GM23248 (cell line): ENCODE measurements at places on chromosomes 2 and 18.
A peak's percentile ranks its signal among the peaks of the same experiment; 100 is the strongest.

- no peak for DNase-seq
Observed at GRCh38 chr2:108200569-108200968, 39.2 kb upstream of the SULT1C3 start.

DNA sequence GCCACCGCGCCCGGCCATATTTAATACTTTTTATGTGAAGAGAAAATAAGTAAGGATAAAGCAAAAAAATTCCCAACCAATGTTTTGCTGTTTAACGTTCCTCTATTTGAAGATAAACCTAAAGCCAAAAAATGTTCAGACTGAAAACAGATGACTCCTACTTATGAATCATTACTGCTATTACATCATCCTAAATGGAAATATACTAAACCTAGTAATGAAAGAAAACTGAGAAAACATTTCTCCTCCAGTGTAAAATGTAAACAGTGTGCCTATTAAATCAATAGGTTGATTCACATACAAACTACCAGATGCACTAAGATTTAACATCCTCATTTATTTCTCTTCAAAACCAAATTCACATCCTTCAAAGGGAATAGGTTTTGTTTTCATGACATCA lies 43.5 kb downstream of the CWC22 start:
- DNase-seq = peak; percentile 78

DNA sequence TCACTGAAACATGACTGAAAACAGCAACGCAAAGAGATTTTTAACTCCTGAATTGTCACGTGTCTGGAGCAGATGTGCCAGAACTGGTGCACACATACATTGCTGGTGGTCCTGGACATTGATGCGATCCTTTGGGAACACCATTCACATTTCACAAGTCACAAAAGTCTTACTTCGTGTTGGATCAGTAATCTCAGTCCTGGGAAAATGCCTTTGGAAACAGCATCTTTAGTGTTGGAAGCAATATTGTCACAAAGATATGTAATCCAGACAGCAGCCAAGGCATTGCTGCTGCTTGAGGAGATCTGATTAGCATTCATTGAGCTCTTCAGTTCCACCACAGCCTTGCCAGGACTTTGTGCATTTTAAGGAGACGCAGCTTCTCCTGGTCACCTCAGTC lies 126.2 kb upstream of the SH3BP4 start:
- DNase-seq = no peak

GRCh38 chr2:33746208-33746800 lies 147.2 kb upstream of the FAM98A start:
- DNase-seq = no peak

- peak; percentile 50 for DNase-seq
Observed at GRCh38 chr2:182642328-182642727, 73.7 kb upstream of the DNAJC10 start.

- DNase-seq = no peak
Observed at GRCh38 chr2:33477473-33478468, 1.3 kb downstream of the RASGRP3 start.
